Smooth muscle cell of the brain vasculature (primary cell): ENCODE measurements at places on chromosomes 6 and 20.

- no peak for DNase-seq
Observed at GRCh38 chr6:15242937-15243614, 2.8 kb upstream of the JARID2 start.

DNA sequence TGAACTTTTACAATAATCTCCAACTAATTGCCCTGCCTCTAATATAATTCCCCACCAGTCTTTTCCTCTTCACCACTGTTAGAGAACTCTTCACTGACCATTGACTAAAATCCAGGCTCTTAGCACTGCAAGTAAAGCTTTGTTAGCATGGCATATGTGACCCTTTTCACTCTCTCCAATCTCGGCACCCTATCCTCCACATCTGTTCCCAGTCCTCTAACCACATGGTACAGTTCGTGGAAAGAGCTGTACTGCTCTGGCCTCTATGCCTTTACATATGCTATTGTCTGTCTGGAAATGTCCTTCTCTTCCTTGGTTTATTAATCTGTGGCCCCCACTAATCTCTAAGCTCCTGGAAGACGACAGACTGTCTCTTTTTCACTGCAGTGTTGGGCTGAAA, 63.0 kb upstream of the EIF2S2 start:
- DNase-seq, result no peak

DNA sequence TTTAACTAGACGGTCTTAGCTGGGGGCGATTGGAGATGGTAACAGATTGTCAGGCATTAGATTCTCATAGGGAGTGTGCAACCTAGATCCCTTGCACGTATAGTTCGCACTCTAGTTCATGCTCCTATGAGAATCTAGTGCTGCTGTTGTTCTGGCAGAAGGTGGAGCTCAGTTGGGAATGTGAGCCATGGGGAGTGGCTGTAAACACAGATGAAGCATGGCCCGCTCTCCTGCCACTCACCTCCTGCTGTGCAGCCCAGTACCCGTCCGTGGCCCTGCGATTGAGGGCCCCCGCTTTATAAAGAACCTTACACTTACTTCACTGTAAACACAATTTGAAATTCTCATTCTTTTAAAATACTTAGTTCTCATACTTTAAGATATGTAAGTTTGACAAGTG, 339.4 kb downstream of the CDH26 start:
- DNase-seq, result no peak

DNA sequence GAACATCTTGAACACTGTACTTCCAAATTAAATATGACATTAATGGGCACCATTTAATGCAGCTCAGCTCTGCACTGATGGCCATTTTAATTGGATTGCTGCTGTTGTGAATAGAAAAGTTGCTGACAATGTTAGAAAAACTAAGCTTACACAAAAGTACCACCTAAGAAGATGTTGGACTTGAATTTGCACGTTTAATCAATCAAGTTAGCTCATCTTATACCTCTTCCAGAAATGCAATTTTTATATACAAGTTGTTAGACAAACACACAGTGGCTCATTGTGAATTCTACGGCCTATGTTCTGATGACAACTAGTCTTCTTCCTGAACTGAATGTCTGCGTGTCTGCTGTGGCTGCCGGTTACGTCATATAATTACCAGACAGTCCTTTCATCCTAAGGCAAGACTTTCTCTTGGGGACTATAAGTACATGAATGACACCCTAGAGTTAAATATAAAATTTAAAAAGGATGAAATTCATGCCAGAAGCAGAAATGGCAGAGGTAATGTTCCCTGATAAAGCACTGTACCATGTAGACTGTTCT, 330.2 kb downstream of the EPM2A start:
- DNase-seq, result no peak

- DNase-seq, result no peak
Observed at GRCh38 chr6:115415378-115415777, 645.3 kb downstream of the FRK start.

DNA sequence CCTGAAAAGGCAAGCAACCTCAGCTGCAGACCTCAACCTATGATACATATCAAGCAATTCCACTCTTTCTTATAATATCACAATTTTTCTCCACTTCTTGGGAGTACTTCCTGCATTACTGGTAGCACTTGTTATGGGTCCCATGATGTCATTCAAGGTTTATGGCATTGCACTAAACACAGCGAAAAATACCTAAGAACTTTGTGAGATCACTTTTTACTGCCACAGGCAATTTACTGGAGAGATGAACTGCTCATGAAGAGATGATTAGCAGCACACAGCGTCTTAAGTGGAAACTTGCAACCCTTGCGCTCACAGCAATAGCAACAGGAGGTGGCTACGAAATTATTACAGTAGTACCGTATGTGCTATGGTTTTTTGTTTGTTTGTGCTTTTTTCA, 19.3 kb upstream of the RIMS4 start:
- DNase-seq, result no peak

GRCh38 chr6:96645106-96645505, 82.2 kb downstream of the FHL5 start:
- no peak for DNase-seq

GRCh38 chr20:37615340-37616109, 78.3 kb upstream of the CTNNBL1 start:
- DNase-seq, result no peak

- DNase-seq, result no peak
Observed at GRCh38 chr6:149247385-149247763, 70.1 kb upstream of the TAB2 start.
